ENCODE measurements at places on chromosomes 13 and 19.

DNA sequence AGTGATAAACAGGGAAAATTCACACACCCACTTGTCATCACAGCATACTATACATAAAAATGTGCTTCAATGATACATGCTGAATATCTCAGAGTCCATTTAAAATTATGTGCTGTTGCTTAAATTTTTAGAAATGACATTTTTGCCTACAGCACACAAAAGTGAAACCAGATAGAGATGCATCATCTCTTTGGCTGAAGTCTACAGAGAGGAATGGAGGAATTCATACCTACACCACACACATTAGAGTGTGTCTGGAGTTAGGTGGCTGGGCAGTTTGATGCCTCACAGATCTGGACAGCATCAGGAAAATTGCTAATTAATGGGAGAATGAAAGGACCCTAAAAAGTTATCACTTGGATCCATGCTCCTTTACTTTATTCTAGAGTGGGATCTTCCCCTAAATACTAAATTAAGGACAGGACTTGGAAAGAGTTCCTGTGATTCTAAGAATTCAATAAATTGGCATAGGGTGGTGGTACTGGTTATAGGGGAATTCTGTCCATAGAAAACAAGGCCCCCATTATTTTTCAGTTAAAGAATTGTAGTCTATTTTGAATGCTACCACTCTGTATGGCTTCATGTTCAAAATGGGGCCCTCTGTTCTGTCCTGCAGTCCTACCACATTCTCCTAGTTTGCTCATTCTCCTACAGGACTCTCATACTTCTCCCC is 41.3 kb downstream of the RCBTB2 start:
- no peak for DNase-seq

- no peak for DNase-seq
Measured at GRCh38 chr13:42538996-42539395, 35.0 kb upstream of the TNFSF11 start.

DNA sequence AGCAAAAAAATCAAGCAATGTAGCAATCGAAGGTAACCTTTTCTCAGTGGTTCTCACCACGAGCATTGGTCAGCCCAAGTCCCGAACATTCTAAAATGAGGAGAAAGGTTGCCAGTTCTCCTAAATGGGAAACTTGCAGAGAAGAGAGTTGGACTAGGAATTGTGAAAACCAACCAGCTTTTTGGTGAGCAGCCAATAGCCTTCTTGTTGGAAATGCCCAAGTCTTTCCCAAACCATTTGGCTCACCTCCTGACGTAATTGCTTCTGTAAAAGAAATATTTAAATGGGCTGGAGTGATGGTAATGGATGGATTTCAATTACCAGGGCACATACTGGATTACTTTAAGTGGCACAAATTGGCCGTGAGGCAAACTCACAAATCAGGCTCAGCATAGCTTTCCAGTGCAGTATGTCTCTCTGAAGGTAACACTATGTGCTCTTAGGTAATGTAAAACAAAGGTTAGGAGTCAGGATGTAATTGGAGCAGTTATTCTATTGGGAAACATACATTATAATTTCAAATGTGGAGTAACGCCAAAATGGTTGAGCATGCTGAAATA is 423.2 kb downstream of the KLF5 start:
- DNase-seq: no peak

GRCh38 chr19:17505223-17505622 is 6.2 kb upstream of the PGLS start:
- no peak for DNase-seq

DNA sequence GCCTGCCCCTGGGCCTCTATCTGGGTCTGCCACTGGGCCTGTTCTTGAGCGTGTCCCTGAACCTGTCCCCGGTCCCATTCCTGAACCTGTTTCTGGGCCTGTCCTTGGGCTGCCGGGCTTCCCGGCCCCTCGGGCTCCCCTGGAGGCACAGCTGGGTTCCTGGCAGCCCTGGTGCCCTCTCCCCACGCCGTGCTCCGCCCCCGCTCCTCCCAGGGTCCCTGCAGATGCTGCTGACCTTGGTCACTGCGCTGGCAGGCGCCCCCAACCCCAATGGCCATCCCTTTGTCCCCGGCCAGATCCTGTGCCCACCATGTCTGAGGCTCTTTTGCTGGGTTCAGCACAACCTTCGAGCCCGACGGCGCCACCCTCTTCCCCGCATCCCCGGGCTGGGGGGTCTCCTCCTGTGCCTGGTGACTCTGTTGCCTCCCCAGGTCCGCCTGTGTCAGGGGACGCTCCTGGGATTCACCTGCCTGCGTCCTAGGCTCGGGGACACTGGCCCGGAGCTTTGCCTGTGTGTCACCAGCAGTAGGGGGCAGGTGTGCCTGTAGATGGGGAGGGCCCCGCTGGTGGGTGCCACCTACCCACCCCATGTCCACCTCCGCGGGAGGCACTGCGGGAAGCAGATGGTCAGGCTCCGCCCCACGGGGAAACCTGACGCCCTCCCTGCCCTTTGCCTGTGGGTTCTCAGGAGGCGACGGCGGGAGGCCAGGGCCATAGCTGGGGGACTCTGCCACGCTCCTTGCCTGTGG is 41.0 kb upstream of the GRTP1 start:
- peak; percentile 10 for DNase-seq

- no peak for DNase-seq
Measured at GRCh38 chr13:111213964-111214726, 99.0 kb downstream of the ARHGEF7 start.

GRCh38 chr19:58407658-58408151 is 744 bp upstream of the ZNF584 start:
- DNase-seq: no peak

DNA sequence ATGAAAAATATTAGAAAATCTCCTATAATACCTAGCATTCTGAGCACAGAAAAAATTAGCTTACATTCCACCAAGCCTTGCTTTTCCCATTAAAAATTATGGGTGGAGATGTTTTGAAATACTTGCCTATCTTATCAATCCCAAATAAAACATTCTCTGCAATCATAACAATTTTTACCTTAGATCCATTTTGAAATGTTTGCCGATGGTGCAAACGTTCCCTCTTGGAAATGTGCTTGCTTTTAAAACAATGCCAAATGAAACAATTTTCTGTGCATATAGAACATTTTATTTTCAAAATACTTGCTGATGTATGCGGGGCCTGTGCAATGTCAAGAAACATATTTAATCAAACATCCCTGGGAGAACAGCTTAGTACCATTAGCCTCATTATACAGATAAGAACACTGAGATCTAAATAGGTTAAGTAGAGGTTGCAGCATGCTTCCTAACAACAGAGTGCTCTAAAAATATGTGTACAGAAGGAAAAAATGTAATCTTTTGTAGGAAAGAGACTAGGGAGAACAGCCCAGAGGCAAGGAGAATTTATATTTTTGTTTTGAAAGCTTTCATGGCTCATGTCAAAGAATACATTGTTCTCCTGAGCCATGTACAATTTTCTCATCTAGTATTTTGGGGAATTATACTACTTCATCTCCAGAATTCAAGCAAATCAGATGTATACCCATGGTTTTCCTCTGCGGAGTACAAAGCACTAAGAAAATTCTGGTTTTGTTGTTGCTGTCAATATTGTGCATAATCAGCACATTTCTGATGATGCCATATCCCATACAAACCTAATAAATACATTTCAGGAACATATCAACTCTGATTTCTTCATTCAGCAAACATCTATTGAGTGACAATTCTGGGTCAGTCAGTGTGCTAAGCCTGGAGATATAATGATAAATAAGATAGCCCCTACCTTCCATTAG is 25.9 kb upstream of the FNDC3A start:
- no peak for DNase-seq

DNA sequence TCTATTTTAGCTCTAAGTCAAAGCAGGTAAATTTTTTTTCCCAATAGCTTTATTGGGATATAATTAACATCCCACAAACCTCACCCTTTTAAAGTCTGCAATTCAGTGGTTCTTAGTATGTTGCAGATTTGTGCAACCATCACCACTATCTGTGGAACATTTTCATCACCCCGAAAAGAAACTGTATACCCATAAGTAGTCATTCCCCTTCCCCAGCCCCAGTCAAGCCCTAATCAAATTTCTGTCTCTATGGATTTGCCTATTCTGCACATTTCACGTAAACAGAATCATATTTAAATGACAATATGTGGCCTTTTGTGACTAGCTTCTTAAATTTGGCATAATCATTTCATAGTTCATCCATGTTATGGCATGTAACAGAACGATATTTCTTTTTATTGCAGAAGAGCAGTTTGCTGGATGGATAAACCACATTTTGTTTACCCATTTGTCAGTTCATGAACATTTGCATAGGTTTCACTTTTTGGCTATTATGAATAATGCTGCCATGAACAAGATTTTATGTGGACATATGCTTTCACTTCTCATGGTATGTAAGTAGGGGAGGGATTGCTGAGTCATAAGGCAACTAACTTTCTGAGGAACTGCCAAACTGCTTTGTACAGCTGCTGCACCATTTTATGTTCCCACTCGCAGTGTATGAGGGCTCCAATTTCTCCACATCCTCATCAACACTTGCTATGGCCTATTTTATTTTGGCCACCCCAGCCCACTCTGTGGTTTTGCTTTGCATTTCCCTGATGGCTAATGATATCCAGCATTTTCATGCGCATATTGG is 10.9 kb downstream of the SLC46A3 start:
- DNase-seq: peak; percentile 24

GRCh38 chr13:98333486-98333885 is 156.4 kb upstream of the RNF113B start:
- no peak for DNase-seq

DNA sequence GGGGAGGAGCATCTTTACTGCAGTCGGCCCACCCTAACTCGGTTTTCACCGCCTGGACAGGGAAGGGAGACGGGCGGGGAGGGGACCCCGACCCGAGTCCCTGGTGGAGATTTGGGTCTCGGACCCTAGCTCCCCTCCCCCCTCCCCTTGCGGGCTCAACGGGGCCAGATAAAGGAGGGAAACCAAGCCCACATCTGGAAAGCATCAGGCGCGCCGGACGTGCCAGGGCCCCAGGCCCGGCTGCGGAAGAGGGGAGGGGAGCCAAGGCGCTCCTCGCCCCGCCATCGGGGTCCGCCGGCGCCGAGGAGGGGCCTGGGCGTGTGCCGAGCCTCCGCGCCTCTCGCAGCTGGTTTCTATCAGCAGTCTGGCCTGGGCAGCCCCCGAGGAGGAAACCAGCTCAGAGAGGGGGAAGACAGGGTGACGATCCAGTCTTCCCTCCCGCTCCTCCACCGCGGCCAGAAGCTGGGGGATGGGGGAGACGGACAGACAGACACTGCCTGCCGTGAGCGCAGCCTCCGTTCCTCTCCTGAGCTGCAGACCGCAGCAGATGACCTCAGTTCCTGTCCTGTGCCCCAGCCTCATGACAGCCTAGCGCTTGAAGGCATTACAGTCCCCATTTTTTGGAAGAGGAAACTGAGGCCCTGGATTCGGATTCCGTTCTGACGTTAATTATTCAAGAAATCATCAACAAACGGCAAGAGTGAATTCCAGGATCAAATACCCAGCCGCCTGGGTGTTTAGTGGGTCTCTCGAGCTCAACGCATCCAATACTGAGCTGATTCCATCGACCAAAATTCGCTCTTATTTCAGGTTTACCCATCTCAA is 3.6 kb upstream of the GNG8 start:
- peak; percentile 21 for DNase-seq

GRCh38 chr19:18439025-18439909 is 1.3 kb upstream of the ISYNA1 start:
- no peak for DNase-seq

DNA sequence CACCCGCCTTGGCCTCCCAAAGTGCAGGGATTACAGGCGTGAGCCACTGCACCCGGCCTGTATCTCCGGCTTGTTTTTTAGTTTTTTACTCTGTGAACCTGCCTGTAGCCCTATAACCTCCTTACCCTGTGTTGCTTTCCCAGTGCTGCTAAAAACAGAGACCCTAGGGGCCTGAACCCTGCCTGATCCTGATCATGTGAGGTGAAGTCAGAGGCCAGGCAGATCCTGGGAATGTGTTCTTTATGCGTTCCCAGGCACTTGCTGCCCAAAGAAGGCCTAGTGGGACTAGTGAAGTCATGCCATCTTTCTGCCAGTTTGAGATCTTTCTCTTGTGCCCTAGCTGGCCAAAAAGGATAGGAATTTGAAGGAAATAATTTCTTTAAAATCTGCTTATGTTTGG is 4.6 kb downstream of the UBA2 start:
- DNase-seq: no peak

- no peak for DNase-seq
Measured at GRCh38 chr19:2970201-2970835, 7.0 kb upstream of the TLE6 start.

DNA sequence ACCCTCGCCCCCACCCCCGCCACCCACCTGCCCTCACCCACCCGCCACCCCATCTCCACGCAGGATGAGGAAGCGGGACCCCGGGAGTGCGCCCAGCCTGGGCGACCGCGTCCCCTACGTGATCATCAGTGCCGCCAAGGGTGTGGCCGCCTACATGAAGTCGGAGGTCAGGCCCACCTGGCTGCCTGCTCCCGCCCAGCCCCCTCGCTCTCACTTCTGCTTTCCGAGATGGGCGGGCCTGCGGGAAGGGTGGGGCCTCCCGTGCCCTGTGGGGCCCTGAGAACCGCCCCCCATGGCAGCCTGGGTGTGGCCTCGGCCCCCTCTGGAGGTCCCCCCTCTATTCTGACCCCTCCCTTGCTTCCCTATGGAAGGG is 3.1 kb upstream of the SPIB start:
- DNase-seq: peak; percentile 18

GRCh38 chr13:70814684-70815083 is 706.4 kb upstream of the KLHL1 start:
- DNase-seq: no peak

DNA sequence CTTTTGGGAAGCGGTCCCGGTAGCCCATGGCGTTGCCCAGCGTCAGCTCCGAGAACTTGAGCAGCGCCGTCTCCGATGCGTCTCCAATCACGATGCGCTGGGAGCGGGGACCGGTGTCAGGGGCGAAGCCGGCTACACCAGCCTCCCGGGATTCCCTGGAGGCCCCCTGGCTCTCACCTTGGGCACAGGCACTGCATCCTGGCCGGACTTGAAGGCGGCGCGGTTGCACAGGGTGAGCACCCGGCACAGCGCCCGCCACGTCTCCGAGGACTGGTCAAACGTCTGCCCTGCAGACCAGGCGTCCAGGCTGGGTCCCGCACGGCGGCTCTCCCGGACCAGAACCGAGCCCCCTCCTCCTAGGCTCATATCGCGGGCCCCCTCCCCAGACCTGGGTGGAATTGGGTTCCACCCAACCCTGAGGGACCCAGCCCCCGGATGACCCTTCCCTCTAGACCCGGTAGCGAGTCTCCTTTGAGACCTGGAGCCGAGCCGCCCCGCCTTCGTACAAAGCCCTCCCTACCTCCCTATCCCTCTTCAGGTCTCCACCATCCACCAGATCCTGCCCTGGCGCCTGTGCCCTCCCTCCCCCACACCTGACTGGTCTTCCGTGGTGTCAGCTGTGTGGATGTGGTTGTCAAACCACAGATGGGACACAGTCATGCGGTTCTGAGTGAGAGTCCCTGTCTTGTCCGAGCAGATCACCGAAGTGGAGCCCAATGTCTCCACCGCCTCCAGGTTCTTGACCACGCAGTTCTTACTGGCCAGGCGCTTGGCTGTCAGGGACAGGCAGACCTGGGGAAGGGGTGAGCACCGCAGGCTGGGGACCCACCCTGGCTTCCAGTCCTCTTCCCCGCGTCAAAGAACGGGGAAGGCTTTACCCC is 4.8 kb downstream of the ATP4A start:
- no peak for DNase-seq

Measured in CD4-positive, alpha-beta T cell treated with Interleukin-4 for 1 hour (primary cell).